Osteoblast (primary cell): ENCODE measurements at places on chromosomes 13 and 19. TPM values are rescaled to one million over a fixed set of nuclear protein-coding genes. Genes with fewer than 3 reads are reported as not detected.

The ZNF132 gene
- 8.8 and 10.1 TPM in 2 replicates for total RNA-seq

The SCEL gene
- total RNA-seq, result not detected in 2 replicates

The GRIN2D gene
- under 0.01 TPM in 2 replicates for total RNA-seq

The SBSN gene
- 4.7 and 12.1 TPM in 2 replicates for total RNA-seq

DNA sequence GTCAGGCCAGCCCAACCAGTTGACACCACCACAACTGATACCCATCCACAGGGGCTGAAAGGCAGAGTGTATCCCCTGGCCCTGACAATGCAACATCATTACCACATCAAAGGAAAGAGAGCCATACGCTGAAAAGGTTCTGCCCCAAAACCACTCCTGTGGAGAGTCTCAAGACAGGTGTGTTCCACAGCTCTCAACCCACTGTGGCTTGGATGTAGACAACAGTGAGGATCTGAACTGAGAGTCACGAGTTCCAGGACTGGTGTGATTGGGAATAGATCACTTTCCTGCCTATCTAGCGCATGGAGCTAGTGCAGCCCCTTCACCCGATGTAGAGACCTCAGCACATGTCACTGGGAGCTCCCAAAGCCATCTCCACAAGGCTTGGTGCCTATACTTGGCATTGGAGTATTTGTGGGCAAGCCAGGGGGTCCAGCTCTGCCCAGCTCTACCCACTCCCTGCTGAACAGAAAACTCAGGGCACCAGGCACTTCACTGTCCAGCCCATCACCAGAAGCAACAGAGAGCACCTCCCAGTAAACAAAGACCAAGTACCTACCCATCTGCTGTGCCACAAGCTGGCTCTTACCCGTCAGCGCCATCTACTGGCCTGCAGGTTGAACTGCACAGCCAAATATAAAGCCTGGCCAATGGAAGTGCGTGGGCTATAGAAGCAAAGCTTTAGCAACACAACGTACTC is 579.5 kb downstream of the UQCRFS1 start:
- DNase-seq, result peak; percentile 41

DNA sequence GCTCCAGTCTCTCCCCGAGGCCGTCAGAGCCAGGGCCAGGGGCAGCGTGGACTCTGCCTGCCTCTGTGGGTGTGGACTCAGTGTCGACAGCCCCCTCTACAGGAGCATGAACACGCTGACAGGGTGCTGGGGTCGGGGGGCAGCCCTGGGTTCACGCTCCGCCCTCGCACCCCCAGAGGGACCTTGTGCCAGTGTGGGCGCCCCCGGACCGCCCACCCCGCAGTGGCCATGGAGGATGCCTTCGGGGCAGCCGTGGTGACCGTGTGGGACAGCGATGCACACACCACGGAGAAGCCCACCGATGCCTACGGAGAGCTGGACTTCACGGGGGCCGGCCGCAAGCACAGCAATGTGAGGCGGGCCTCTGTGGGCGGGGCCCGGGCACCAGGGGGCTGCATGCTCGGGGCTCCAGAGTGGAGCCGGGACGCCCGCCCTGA is 8.3 kb downstream of the TRPM4 start:
- no peak for DNase-seq

GRCh38 chr13:24127116-24127631 is 33.3 kb upstream of the SPATA13 start:
- DNase-seq, result no peak

DNA sequence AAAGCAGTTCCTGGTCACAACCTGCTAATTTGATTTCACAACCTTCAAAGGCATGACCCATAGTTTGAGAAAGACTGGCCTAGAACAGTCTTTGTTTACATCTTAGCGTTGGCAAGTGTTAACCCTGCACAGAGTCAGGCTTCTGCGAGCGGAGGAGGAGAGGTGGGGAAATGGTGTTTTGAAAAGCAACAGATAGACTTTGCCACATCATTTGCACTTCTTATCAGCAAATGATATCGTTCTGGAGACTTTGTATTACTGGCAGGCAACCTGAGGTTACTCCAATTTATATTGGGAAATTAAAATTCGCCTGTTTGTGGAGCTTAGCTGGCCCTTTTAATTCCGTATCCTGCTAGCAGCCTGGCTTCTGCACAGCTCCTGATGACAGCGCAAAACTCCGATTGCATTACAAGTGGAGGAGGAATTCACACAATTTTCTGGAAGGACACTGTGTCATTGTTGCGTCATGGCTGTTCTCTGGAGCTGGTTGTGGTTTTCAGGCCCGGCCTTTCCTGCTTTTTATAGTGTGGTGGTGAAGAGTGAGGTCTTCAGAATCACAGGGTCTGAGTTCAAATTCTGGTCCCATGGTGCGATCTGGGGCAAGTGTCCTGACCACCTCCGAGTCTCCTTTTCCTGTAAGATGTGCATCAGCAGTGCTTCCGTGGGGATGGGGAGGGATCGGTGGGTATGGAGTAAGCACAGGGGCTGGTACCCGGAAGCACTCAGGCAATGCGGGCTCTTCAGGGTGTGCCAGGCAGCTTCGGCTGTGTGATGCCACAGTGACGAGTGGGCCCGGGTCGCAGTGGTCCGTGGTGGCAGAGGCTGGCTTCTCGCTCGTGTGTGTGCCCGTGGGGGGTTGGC is 49.1 kb upstream of the EHD2 start:
- peak; percentile 98 for DNase-seq

- no peak for DNase-seq
Observed at GRCh38 chr19:31448221-31448657, 99.0 kb upstream of the TSHZ3 start.

The KXD1 gene
- 92.8 and 104 TPM in 2 replicates for total RNA-seq

- peak; percentile 88 for DNase-seq
Observed at GRCh38 chr19:16920816-16921529, 32.2 kb downstream of the F2RL3 start.

DNA sequence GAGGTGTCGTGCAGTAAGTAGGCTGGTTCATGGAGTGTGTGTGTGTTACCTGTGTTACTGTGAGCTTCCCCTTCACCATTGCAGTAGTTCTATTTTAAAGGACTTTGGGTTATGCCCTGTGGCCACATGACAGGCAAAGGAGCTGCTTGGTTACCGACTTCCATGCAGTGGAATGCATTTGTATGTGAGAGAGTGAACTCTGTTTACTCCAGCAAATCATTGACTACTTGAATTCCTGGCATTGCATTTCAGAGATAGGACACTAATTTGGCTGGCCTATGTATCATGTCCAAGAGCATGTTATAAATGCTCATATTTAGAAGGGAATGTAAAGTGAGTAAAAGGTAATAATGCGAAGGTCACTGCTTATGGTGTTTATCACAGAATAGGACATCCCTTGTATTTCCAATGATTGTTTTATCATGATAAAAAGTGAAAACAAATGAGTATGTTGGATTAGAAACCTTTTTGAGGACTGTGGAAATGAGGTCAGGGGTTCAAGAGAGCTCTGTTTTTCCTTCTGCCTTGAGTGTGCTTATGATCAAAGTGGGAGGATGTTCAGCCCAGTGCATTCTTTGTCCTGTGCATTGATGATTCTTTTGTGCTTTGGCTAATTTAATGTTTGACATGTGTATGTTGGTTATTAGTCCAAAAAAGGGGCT is 156.5 kb downstream of the LMO7 start:
- DNase-seq, result no peak

GRCh38 chr19:2048104-2048958 is 2.7 kb downstream of the MKNK2 start:
- peak; percentile 80 for DNase-seq

- DNase-seq, result no peak
Observed at GRCh38 chr13:50936679-50937078, 27.1 kb downstream of the RNASEH2B start.

GRCh38 chr19:56152644-56153043 is 11.6 kb downstream of the ZNF444 start:
- DNase-seq, result no peak

DNA sequence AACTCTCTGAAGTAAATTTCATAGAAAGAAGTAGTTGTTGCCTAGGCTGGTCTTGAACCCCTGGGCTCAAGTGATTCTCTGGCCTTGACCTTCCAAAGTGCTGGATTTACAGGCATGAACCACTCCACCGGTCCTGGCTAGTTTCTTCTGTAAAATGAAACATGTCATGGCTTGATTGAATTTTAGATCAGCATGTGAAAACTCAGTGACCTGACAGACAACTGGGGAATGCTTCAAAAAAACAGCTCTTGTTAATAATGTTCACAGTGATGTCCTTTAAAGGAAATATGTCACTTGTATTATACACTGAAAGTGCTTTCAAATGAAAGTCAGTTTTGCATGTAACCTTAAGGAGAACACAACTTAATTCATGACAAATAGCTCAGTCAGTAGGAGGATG is 118.2 kb downstream of the KLF5 start:
- DNase-seq, result no peak

The LILRB3 gene
- not detected in 2 replicates for total RNA-seq

The OR4F17 gene
- total RNA-seq, result not detected in 2 replicates

DNA sequence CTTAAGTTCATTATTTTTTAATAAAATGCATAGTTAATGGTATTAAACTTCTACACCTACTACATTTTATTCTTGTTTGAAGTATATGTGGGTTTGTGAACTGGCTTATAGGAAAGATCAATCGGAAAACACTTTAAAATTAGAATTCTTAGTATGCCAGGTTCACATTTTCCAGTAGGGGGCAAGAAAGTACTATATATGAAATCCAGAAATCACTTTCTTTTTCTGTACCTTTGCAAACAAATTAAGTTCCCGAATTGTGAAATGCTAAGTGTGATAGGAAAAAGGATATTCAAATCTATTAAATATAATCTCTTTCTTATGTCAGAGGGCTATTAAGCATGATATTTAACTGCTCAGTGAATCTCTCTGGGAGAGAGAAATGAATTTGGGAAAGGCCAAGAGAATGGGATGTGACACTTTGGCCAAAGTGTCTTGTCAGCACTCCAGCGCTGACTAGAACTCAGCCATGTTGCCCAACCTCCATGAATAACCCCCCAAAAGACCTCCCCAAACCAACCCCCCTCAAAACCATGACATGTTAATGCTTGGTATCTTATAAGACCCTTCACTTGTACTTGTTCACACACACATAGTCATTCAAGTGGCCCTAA is 122.6 kb upstream of the SLC10A2 start:
- DNase-seq, result no peak

DNA sequence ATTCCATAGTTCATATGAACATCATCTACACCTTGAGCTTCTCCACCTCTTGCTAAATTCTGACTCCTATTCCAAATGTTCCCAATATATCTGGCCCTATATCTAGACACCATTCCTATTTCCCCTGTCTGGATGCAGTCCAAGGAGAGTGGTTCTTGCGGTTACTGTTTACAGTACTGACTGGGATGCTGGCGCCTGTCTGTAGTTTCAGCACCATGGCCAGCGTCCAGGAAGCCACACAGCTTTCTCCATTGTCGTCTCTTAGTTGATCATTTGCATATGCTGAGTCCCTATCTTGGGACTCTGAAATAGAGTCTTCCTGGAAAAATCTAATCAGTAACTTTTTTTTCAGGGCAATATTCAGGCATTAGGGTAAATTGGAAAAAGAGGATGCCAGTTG is 14.9 kb downstream of the LAIR2 start:
- DNase-seq, result peak; percentile 63

- DNase-seq, result no peak
Observed at GRCh38 chr13:44541601-44542000, 34.5 kb downstream of the TSC22D1 start.

DNA sequence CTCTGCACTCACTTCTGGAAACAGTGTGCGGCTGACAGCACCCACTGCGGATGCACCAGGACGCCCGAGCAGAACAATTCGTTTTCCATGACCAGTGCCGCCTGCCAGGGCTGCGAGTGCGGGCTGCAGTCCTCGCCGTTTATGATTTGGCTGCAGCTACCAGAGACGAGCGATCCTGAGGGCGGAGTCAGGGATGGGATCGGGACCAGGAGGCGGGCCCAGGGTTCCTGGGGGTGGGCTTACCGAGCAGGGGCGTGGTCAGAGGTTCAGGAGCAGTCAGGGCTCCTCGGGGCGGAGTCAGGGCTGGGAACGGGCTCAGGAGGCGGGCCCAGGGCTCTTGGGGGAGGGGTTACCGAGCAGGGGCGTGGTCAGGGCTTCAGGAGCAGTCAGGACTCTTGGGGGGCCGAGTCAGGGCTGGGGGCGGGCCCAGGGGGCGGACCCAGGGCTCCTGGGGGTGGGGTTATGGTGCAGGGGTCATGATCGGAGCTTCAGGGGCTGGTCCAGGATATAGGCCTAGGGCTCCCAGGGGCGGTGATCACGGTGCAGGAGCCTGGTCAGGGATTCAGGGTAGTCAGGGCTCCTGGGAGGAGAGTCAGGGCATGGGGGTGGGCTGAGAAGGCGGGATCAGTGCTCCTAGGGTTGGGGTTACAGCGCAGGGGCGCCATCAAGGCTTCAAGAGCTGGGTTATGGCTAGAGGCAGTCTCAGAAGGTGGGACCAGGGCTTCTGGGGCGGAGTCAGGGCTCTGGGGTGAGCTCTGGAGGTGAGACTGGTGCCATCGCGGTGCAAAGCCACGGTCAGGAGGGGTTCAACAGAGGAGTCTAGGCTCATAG is 1.7 kb downstream of the KLK4 start:
- peak; percentile 91 for DNase-seq

The URAD gene
- not detected in 2 replicates for total RNA-seq

DNA sequence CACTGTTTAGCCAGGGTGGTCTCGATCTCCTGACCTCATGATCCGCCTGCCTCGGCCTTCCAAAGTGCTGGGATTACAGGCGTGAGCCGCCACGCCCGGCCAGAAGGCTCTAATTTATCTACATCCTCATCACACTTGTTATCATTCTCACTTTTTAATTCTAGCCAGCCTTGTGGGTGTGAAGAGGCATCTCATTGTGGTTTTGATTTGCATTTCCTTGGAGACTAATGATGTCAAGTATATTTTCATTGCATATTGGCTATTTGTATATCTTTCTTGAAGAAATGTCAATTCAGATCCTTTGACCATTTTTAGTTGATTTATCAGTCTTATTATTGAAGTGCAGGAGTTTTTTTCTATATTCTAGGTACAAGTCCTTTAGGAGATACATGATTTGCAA is 27.7 kb upstream of the HIF3A start:
- DNase-seq, result no peak

- DNase-seq, result no peak
Observed at GRCh38 chr19:13078897-13079541, 23.6 kb downstream of the LYL1 start.

GRCh38 chr13:48505597-48506091 is 27.2 kb downstream of the RCBTB2 start:
- no peak for DNase-seq

The SPRY2 gene
- total RNA-seq, result 5.0 and 6.5 TPM in 2 replicates
